Activated T-cell treated with anti-CD3 and anti-CD28 coated beads for 4 hours (primary cell): ENCODE measurements at places on chromosomes 16 and 17.

- no peak for DNase-seq
Observed at GRCh38 chr16:77679901-77680300, 42.4 kb upstream of the NUDT7 start.

GRCh38 chr17:50380369-50381259, 7.6 kb downstream of the EME1 start:
- no peak for DNase-seq

- no peak for DNase-seq
Observed at GRCh38 chr16:1533443-1533951, at the start of gene TMEM204. TSS of gene TMEM204 (plus strand) at chr16:1533666. CDS start at chr16:1534276, 610 bp downstream.

GRCh38 chr16:52456368-52456767, 90.6 kb downstream of the TOX3 start:
- DNase-seq = no peak

GRCh38 chr17:2517539-2517938, 5.9 kb upstream of the METTL16 start:
- no peak for DNase-seq

DNA sequence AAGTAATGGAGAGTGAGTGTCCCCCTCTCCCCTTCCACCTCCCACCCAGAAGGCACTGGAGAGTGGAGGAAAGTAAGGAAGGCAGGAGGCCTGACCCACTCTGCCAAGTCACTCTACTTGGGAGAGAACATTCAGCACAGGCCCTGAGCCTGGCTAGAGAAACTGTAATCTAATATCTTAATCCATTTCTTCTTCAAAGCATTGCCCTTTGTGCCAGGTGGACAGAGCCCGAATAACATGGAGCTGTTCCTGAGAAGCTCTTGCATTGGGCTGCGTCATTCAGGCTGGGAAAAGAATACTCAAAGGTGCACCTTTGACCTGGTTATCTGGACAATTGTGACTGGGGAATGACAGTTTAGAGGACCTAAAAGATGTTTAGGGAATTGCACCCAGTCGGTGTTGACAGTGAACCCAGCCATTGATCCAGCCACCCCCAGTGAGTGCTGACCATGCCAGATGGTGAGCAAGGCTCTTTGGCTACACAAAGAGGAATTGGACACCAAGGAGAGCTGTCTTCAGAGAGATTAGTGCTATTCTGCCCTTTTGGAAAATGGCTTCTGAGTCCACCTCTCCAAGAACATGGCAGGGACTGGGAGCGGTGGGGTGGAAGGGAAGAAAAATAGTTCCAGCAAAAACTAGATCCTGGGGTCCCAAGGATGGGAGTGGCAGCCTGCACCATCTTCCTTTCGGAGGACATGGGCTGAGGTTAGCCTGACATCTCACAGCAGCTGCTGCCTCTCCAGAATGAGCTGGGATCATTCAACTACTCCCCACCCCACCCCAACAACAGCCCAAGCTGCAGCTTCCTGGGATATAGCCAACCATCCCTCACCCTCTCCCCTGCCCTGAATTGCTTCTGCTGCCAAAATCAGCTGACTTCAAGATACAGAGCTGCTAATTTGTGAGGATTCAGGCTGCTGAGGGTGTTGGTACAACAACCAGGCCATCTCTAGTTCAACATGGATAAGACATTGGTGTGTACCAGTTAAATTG, 11.6 kb upstream of the NOG start:
- DNase-seq = no peak

DNA sequence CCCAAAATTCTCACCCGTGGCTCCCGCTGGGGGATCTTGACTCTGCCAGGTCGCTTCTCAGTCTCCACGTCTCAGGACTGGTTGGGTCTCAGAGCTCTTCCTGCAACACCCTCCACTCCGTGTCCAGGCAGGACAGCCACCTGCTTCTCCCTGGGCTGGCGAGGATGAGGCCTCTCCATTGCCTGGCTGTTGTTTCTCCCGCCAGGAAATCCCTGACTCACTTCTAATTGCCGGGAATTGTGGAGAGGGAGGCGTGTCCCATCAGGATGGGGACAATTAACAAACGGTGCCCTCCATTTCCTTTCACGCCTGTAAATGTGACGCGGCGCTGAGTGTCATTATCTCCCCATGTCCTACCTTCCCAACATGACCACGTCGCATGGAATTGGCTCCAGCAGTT, 204.5 kb downstream of the RBFOX3 start:
- no peak for DNase-seq

DNA sequence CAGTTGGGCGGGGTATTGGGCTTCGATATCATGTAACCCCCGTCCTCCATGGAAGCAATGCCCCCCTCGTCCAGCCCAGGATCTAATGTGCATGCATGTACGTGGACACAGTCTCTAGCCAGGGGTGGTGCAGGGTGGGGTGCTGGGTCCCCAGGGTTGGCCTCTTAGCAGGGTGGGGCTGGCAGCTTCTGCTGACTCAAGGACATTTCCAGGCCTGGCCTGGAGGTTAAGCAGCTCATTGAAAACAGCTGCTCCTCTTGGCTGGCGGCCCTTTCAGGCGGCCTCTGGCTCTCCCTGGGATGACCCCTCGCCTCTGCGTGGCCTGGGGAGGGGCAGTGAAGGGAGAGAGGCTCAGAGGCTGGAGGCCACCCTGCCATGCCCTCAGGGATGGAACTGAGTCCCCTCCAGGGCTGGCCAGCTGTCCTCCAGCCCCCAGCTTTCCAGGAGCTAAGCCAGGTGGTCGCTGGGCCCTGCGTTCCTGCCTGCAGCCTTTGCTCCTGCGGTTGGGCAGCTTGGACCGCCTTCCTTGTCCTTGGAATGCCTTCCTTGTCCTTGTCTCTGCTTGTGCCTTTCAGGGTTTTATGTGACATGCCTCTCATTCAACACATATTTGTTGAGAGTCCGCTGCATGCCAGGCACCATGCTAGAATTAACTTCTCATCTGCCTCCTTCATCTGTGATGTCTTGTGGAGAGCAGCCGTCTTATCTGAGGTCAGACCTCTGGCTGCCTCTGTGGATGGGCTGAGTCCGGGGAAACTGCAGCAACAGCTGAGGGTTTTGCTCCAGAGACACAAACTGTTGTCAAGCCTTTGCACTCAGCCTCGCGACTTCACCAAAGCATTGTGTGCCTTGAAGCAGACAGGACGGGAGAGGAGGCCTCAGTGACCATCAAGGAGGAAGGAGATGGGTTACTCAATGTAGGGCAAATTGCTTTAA, 26.6 kb downstream of the MRC2 start:
- DNase-seq = no peak

DNA sequence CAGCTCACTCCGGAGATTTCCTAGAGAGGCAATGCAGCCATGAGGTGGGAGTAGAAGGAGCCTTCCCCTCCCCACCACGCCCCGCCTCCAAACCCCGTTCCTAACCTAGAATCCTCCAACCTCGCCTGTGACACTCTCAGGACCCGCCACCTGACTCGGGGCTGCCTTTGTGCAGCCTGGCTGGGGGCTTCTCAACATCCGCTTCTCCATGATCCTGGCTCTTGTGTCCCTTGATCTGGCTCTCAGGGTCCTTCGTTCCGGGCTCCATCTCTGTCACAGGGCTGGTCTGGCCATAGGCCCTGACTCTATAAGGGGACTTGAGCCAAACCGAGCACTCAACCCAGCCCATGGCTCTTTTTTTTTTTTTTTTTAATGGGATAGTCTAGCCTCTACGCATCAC, 24.3 kb downstream of the CDRT15 start:
- no peak for DNase-seq

DNA sequence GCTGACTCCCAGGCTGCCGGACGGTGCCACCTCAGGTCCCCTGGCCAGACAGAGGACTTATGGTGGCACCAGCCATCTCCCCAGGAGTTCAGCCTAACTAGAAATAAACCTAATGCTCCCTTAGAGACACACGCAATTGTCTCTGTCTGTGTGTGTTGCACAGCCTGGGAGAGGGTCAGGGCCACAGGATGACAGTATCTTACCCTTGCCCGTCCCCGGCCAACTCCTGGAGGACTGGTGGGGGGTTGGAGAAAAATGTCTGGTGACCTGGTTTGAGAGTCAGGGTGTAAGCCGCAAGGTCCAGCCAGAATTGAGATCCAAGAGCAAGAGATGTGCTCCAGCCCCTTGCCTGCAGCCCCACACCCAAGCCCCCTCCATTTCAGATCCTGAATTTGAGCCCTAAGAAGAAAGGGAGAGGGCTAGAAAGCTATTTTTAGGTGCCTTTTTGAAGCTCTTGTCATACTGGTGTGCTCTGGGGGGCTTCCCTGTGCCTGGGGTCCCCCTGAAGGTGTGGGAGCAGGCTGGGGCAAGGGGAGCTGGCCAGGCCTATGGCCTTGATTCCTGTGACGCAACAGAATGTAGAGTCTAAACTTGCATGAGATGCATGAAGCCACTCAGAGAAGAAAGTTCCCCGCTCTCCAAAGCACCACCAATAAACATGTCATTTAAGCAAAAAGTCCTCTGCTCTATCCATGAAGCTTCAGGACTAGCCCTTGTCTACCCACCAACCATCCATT, 12.9 kb downstream of the ZNF319 start:
- DNase-seq = no peak

DNA sequence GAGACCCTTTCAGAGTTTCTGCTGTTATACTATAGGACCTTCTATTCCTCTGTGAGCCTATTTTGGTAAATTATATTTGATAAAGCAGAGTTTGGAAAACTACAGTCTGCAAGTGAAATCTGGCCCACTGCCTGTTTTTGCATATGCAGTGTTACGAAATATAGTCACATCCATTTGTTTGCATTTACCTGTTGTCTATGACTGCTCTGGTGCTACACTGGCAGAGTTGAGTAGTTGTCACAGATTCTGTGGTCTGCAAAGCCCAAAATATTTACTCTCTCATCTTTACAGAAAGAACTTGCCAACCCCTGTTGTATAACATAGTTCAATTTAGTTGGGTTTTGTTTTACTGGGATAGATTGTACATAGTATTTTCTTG, 42.3 kb downstream of the TNRC6A start:
- no peak for DNase-seq

- no peak for DNase-seq
Observed at GRCh38 chr16:84308120-84308519, 13.4 kb downstream of the WFDC1 start.

GRCh38 chr16:84514295-84514873, 9.9 kb upstream of the MEAK7 start:
- DNase-seq = no peak

- no peak for DNase-seq
Observed at GRCh38 chr17:32852811-32853210, 24.1 kb downstream of the MYO1D start.

- DNase-seq = no peak
Observed at GRCh38 chr17:80296221-80296620, 35.6 kb downstream of the RNF213 start.

- no peak for DNase-seq
Observed at GRCh38 chr16:12582696-12583095, 221.0 kb downstream of the CPPED1 start.

GRCh38 chr16:3027983-3028715, 4.3 kb downstream of the THOC6 start:
- peak; percentile 83 for DNase-seq

GRCh38 chr17:79214940-79215604, 140.4 kb downstream of the ENGASE start:
- no peak for DNase-seq

- no peak for DNase-seq
Observed at GRCh38 chr17:36609498-36609862, 8.1 kb downstream of the MRM1 start.
